ENCODE measurements at places on chromosomes 6 and 20.
A peak's percentile ranks its signal among the peaks of the same experiment; 100 is the strongest.

DNA sequence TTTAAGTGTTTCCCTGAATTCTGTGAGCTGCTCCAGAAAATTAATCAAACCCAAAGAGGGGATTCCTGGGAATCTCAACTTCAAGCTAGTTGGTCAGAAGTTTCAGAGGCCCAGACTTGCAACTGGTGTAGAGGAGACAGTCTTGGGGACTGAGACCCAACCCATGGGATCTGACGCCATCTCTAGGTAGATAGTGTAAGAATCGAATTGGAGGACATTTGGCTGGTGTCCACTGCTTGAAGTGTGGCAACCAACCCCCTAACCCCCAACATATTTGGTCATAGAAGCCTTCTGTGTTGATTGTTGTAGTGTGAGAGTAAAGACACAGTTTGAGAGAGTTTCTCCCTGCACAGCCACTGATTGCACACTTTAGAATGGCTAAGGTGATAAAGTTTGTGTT, 103.5 kb upstream of the CARMIL1 start:
- DNase-seq = no peak

- no peak for DNase-seq
Measured at GRCh38 chr20:9581509-9581908, 67.1 kb downstream of the LAMP5 start.

DNA sequence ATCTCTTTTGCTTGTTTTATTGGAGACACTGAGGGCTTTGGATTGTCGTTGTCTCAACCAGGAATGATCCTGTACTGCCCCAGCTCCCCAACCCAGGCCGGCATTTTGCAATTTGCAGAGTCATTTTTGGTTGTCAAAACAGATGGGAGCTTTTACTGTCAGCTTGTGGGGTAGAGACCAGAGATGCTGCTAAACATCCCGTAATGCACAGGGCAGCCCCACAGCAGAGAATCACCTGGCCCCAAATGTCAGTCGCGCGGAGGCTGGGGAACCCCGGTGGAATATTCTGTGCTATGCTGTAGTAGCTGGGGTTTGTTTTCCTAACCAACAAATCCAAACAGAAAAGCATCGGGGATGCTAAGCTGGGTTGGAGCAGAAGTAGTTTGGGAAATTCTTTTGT, 99.7 kb downstream of the TSHZ2 start:
- no peak for DNase-seq

- DNase-seq = no peak
Measured at GRCh38 chr20:5078399-5078958, 41.3 kb downstream of the PCNA start.

DNA sequence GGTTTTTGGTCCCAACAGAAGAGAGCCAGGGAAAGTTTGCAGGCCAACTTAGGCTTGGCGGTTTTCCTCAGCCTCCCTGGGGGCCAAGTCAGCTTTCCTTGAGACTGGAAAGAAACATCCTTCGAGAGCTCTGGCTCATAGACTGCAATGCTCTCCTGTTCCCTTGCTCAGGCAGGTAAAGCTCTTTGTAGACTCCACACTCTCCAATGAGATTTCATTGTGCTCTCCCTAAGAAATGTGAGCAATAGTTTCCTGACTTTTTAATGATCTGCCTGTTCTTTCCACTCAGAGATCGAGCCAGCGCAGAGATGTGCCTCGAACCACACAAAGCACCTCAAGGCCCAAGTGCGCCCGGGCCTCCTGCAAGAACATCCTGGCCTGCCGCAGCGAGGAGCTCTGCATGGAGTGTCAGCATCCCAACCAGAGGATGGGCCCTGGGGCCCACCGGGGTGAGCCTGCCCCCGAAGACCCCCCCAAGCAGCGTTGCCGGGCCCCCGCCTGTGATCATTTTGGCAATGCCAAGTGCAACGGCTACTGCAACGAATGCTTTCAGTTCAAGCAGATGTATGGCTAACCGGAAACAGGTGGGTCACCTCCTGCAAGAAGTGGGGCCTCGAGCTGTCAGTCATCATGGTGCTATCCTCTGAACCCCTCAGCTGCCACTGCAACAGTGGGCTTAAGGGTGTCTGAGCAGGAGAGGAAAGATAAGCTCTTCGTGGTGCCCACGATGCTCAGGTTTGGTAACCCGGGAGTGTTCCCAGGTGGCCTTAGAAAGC, 13.9 kb downstream of the TNFAIP3 start:
- DNase-seq = no peak

DNA sequence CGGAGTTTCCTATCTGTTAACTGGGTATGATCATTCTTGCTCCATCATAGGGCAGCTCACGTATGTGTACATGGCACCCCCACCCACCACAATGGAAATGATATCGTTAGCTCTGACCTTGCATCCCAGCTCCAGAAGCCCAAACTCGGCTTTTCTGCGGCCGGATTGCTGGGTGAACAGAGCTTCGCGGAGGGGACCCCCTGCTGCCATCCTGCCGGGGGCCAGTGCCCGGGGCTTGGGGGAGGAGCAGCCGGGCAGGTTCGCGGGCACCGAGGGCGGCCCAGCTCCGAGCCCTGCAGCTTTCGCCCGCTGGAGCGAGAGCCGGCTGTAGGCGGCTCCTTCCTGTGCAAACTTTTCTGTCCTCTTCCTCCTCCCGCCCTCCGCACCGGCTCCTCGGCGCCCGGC, 24.9 kb upstream of the FUCA2 start:
- peak; percentile 36 for DNase-seq

- peak; percentile 51 for DNase-seq
Measured at GRCh38 chr6:130322673-130323268, 43.0 kb upstream of the TMEM200A start.

DNA sequence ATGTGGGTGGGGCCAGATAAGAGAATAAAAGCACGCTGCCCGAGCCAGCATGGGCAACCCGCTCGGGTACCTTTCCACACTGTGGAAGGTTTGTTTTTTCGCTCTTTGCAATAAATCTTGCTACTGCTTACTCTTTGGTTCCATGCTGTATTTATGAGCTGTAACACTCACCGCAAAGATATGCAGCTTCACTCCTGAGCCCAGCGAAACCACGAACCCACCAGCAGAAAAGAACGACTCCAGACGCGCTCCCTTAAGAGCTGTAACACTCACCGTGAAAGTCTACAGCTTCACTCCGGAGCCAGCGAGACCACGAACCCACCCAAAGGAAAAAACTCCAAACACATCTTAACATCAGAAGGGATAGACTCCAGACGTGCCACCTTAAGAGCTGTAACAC, 76.7 kb downstream of the TFAP2A start:
- no peak for DNase-seq

- DNase-seq = no peak
Measured at GRCh38 chr6:131399433-131399832, 173.6 kb upstream of the ARG1 start.

GRCh38 chr6:165829376-165829775, 166.3 kb upstream of the PDE10A start:
- DNase-seq = no peak

GRCh38 chr6:20227350-20227749, 15.1 kb upstream of the MBOAT1 start:
- DNase-seq = no peak

- no peak for DNase-seq
Measured at GRCh38 chr6:158584236-158584651, 24.4 kb downstream of the TMEM181 start.

- peak; percentile 26 for DNase-seq
Measured at GRCh38 chr6:41278699-41279405, 7.6 kb downstream of the TREM1 start.

GRCh38 chr6:109458774-109459531, 3.4 kb upstream of the MICAL1 start:
- DNase-seq = no peak

- DNase-seq = no peak
Measured at GRCh38 chr6:12335717-12336116, 45.6 kb downstream of the EDN1 start.

GRCh38 chr20:32968478-32969241, 35.6 kb downstream of the SUN5 start:
- DNase-seq = no peak
